ENCODE measurements at places on chromosomes 1 and 21.

GRCh38 chr1:27589841-27590426 lies 14.0 kb downstream of the AHDC1 start:
- DNase-seq = no peak

- DNase-seq = no peak
These were observed 86.4 kb upstream of the CACYBP start for GRCh38 chr1:174913225-174913903.

- DNase-seq = no peak
These were observed 8.5 kb downstream of the TP53BP2 start for GRCh38 chr1:223837206-223837605.

DNA sequence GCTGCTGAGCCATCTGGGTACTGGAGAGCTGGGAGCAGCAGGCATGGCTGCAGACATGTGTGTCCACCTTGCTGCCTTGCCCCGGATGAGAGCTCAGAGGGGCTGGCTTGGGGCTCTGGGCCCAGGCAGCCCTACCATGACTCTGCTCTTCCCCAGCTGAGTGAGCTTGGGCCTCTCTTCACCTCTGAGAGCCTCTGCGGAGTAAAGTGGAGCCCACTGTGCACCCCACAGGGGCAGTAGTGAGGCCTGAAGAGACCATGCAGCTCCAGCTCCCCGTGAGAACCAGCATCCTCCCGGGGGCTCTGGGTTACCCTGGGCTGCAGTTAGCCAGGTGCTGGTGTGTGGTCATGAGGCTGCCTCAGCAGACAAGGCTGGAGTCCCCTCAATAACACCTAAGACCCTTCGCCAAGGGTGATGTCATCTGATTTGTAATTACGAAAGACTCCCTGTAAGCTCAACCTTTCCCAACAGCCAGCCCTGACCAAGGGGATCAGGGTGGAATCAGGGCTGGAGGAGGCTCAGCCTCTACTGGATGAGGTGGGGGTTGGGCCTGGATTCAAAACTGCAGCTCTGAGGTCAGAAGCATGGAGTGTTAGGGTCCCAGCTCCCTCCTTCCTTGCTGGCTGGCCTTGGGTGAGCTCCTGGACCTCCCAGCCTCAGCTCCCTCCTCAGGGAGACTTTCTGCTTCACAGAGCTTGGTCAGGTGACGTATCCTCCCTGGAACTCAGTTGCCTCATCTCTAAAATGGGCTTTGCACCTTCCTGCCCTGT lies 308.0 kb downstream of the MATN1 start:
- no peak for DNase-seq

- DNase-seq = no peak
These were observed 15.7 kb downstream of the PIK3C2B start for GRCh38 chr1:204478921-204479320.

DNA sequence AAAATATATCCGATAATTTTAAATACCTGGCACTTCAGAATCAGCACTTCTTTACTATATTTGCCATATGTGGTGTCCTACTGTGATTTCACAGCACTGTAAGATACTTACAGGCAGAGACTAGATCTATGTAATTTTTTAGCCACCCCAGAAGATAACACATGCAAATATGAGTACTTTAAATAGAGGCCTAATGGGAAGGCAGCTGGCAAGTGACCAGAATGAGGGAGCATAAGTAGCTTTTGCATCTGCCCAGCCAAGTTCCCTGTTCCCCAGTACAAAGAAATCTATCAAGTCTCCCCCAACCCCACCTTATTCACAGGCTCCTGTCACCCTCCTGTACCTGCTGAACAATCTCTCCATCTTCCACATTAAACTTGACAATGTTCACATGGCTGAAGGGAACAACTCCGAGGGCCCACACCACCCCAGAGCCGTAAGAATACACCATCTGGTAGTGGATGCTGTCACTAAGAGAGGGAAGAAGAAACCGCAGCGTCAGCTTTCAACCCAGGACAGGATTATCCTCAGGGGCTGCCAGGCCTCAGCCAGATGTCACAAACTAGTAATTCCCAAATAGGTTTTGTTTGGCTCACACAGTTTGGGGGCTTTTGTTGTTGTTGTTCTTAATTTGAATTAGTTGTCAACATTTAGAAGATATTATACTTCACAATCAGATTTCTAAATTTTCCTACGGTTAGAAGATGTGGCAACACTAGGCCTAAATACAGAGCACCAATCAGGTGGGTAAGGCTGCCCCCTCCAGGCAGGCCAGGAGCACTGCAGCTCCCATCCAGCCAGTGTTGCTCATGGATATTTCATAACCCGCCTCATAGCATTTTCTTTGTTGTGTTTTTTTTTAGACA lies 10.4 kb downstream of the EMC1 start:
- peak; percentile 54 for DNase-seq

GRCh38 chr1:228378090-228378872 lies 28.4 kb downstream of the TRIM11 start:
- peak; percentile 17 for DNase-seq

DNA sequence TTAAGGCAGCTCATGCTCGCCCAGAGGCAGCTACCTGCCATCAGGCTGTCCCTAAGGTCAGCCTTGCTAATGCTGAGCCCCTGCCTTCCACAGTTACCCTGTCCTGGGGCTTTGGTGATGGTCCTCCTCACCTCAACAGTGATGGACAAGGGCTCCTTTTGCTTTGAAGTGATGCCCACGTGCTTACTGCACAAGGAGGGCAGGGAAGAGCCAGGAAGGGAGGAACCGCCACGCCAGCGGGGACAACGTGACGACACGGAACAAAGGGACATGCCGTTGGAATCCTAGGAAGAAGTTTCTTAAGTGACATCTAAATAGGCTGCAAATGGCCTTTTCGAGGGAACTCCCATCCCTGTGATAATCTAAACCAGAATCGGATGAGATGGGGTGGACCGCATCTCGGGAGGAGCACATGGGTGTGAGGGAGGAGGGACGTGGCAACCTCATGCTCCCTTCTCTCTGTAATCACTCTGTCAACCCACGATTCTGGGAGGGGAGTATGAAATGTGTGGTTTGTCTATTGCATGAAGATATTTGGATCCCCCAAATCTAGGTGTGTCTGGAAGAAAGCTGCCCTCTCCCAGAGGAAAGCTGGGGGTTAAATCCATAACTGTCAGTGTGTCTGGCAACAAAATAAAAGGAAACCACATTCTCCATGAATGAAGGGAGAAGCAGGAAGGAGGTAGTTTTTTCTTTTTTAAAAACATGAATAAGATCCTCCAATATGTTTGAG lies 110.9 kb upstream of the IRF2BP2 start:
- no peak for DNase-seq

DNA sequence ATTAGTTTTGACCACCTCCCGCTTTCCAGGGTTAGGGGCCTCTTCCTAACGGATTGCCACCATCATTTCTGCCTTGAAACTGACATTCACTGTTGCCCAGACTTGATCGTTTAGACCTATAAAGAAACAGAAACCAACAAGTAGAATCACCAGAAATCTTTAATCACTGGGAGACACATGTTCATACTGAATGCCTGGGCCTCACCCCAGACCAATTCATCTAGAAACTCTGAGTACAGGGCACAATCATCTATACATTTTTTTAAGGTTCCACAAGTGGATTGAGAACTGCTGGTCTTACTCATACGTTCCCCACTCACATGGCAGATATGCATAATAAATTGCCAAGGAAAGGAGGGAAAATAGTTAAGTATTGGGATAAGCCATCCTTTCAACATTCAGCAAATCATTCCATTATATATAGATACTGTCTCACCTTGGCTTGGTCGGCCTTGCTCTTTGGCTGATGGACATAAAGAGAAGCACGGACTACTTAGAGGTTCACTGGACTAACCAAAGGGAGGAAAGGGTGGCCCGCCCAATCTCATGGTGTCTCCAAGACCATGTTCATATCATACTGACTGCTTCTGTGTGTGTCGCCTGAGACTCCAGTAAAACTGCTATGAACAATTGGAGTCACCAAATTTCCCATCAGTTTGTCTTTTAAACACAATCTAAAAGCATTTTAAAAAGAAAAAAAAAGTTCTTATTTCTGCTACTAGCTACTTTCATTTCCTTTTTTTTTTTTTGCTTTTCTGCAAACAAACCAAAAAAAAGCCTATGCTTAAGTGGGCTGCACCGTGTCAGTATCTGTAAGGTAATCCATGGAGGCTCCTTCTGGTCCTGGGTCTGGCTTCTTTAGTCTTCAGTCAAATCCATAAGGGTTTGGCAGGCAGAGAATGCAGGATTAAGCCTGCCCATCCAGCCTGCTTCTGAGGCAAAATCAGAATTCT lies 9.4 kb upstream of the TARBP1 start:
- no peak for DNase-seq

DNA sequence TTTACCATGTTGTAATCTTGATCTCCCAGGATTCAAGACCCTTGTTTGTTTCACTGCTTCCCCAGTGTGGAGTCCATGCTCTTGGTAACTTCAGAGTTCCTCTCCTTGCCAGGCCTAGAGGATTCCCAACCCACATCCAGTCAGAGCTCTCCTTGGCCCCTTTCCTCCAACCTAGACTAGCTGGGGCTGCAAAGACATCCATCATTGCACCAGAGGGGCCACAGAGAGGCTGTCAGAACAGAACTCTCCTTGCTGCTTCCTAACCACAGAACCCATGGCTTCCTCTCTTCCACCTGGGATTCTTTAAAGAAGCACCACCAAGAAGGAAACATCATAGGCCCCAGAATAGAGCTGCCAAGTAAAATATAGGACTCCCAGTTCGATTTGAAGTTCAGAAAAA lies 81.0 kb downstream of the HMGB4 start:
- no peak for DNase-seq

DNA sequence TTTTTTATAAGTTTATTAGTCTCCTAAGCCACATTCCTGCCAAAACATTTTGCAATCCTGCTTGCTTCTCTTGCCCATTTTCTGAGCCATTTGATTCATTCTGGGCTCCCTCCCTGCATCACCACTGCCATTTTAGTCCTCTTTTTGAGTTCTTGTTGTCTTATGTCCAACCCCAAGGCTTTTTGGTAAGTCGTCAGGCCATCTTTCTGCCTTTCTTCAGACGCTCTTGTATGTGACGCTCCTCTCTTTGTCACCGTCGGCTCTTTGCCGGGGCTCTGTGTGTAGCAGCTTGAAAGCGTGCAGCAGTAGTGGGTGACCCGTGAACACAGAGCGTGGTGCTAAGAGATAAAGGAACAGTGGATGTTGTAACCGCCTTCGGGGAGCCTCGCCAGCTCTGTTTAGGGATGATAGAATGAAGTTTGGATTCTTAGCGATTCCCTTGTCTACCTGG lies 14.6 kb downstream of the HUNK start:
- DNase-seq = no peak

DNA sequence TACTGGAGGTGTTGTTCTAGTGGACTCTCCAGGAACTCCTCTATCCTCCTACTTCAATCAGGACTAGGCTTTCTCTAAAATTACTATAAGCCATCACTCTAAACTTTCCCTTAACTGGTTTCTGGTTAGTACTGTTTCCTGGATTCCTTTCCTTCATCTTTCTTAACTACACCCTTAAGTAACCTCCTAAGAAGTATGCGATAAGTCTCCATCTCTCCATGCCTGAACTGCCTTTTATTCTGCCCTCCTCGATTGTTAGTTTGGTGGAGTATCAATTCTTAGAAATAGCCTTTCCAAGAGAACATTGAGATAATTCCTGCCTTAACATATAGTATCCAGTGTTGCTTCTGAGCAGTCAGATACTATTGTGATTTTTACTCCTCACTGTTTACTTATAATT lies 162.9 kb upstream of the PDE4B start:
- DNase-seq = no peak

DNA sequence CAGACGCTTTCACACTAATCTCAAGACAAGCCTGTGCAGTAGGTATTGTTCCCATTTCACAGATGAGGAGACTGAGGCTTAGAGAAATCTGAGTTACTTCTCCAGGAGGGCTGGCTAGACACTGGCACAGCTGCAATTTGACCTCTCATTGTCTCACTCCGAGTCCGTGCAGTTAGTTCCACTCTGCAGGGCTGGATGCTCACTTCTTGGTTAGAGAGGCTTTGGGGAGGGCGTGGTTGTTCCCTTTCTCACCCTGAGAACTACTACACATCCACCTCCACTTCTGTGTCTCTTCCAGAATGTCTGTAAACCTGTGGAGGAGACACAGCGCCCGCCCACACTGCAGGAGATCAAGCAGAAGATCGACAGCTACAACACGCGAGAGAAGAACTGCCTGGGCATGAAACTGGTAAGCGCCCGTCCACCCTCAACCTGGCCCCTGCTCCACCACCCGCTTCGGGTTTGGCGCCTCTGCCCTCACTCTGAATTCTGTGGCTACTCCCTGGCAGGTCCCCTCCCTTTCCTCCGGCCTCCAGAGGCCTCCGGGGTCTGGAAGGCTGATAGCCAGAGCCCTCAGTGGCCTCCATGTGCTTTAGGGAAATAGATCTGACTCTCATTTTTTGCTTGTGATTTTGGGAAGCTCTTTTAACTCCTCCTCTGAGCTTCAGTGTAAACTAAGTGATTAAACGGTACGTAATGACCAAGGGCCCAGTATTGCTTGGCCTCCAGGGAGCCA lies 29.1 kb downstream of the EIF2D start:
- no peak for DNase-seq

GRCh38 chr1:96361271-96361856 lies 360.2 kb upstream of the PTBP2 start:
- DNase-seq = no peak

DNA sequence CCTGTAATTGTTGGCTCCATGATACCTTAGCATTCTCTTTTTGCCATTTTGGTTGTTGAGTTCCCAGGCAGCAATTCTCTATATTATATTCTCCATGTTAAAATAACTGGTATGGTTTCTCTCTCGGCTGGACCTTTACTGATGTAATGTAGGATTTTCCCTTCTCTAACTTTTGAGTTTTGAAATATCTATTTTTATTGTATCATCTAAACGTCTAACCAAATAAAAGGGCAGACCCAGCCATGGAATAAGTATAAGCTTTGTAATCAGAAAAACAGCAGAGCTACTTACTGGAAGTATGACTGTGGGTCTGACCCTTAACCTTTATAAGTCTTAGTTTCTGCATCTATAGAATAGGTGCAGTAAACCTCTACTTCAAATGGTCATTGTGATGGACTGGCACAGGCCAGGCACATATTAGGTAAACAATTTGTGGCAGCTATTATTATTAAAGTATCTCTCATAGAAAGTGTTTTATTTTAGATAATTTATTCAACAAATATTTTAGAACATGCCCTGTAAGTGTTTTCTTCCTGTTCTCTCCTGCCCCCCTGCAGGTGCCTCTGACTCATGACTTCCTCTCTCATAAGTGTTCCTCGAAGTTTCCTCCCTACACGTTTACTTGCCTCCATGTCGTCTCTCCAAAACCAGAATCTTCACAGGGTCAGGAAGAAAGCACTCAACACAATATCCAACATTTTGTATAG lies 224.9 kb upstream of the FGGY start:
- no peak for DNase-seq

GRCh38 chr1:29260531-29260930 lies 24.2 kb downstream of the PTPRU start:
- DNase-seq = no peak

DNA sequence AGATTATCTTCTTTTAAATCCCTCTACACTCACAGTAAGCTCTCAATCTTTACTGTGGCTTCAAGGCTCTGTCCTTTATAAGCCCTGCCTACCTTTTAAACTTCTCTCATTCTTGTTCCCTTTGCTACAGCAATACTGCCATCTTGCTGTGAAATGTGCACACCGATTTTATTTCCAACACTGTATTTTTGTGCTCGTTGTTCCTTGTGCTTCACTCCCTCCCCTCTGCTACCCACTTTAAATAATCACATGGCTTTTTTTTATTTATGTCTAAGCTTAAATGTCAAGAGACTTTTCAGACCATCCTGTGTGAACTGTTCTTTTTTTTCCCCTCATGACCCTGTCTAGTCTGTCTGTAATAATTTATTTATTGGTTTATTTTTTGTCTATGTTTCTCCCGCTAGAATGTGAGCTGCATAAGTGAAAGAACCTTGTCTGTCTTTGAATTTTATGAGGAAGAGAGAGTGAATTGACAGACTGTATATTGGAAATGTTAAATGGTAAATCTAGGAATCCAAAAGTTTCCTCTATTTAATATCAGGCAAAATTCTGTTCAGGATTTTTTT lies 45.7 kb downstream of the ABCD3 start:
- DNase-seq = no peak

Measured in stimulated activated CD4-positive, alpha-beta T cell treated with anti-CD3 and anti-CD28 coated beads, Interleukin-1b, Interleukin-23, amount 100 ng/mL, for 1 hour (primary cell).